ENCODE measurements at places on chromosomes 12 and 14. TPM values are rescaled to one million over a fixed set of nuclear protein-coding genes. Genes with fewer than 3 reads are reported as not detected.

DNA sequence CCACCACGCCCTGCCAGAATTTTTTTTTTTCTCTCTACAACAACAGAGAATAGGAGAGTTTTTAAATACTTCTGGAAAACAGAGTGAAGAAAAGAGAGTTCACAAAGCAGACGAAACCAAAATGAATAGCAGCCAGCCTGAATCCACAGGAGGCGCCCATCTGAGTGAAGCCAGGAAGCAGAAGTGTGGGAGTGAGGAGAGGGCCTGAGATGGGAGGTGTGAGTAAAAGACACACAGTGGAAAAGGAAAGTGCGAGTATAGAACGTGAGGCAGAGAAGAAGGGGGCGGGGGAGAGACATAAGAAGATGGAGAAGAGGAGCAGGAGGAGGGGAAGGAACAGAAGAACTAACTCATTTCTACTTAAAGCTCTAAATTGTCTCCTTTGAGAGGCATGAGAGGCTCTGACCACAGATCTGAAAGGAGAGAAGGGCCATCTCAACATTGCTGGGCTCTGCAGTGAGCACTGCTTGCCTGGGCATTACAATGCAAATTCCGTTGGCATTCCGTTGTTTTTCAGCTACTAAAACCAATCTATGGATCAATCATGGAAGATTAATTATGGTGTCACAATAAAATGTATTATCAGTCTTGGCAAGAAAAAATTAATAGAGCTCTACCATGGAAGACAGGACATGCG lies 140.1 kb upstream of the CPSF6 start:
- no peak for DNase-seq

GRCh38 chr14:75224561-75224960 lies 48.1 kb upstream of the TMED10 start:
- DNase-seq: no peak

CD163L1 gene
- total RNA-seq: not detected

DNA sequence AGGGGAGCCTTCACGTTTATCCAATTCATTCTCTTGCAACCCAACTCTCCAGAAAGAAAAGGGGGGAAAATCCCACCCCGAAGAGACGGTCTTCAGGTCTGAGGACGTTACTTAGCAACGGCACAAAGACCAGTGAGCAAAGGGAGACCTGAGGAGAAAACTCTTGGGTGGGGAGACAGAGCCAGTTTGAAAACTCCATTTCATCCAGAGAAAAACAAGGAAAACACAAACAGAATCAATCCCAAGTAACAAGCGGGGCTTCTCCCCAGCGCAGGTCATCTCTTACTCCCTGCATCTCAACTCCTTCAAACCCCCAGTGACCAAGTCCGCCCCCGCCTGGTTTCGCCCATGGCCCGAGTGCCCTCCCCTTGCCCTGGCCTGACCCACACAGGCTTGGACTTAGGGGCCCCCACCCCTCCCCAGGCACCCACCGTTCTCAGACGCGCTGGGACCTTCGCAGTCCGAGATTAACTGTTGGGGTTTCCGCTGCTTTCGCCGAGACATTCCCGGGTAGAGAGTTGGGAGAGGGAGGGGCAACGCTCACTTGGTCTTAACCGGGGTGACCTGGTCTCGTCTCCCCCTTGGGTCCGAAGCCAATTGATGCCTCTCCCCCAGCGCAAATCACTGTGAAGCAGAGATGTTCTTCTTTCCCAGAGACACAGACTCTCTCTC lies 10.4 kb upstream of the SALL2 start:
- DNase-seq: no peak

SIX4 gene
- 3.9 TPM for total RNA-seq

CCND2 gene
- 1.2 TPM for total RNA-seq

GRCh38 chr12:53219292-53219955 lies 12.4 kb upstream of the ITGB7 start:
- peak; percentile 47 for DNase-seq

DNA sequence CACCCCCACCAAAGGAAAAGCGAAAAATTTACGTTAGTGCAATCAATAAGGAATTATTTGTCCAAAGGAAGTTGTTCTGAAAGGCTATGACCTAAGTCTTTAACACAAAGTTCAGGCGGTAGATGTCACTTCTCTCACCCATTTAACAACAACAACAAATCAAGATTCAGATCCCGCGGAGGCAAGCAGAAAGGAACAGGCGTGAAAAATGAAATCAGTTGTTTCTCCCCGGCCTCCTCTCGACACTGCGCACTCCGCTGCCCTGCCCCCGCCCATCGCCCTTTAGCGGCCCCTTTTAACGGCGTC lies 1.4 kb downstream of the DENND5B start:
- DNase-seq: no peak

DNA sequence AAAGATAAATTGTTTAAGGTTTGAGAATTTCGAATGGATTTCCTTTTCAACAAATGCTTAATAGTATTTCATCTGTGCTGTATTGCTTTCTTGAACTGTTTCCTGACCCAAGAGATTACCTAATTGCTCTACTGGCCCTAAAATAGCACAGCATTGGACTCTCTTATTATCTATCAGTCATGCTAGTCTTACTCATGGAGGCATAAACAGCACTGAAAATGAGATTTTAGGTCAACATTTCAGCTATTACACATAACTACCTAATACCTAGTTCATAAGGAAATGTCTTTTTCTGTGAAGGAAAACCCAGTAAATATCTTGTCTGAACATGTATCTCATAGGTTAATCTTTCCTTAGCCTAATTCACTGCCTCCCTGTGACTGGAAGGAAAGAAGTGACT lies 4.3 kb upstream of the ABCD2 start:
- no peak for DNase-seq

ASCL1 gene
- 0.29 TPM for total RNA-seq

ARHGDIB gene
- 0.63 TPM for total RNA-seq

- no peak for DNase-seq
Observed at GRCh38 chr12:20483776-20484175, 115.4 kb downstream of the PDE3A start.

DNA sequence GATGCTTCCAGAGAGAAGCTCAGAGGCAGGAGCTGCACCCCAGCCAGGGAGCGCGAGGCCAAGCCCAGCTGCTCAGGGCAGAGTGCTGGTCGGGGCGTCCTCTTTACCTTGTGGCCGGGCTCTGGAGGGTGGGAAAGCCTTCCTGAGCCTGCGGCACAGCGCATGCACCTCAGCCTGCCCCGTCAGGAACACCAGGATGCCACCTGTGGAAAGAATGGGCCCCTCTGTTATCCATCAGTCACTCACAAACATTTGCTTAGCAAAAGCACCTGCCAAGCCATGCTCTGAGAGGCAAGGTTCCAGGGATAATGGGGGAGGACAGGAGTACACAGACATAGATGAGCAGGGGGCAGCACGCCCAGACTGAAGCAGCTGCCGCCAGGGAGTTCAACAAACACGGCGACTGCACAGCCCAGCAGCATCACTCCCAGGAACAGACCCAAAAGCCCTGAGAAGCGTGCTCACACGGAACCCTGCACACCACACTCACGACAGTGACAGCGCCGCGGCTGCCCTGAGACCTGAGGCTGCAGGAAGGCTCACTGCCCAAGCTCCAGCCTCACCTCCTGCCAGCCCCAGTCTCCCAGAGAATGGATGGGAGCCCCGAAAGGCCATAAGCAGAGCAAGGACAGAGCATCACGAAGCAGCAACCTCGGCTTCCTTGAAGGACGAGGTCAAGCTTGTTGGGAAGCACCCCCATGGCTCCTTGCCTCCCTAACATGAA lies 21.8 kb downstream of the DHX37 start:
- DNase-seq: no peak

KRT79 gene
- not detected for total RNA-seq

GRCh38 chr12:8035440-8036010 lies 3.0 kb downstream of the FOXJ2 start:
- no peak for DNase-seq

GRCh38 chr14:44736326-44736725 lies 225.4 kb downstream of the KLHL28 start:
- no peak for DNase-seq

DNA sequence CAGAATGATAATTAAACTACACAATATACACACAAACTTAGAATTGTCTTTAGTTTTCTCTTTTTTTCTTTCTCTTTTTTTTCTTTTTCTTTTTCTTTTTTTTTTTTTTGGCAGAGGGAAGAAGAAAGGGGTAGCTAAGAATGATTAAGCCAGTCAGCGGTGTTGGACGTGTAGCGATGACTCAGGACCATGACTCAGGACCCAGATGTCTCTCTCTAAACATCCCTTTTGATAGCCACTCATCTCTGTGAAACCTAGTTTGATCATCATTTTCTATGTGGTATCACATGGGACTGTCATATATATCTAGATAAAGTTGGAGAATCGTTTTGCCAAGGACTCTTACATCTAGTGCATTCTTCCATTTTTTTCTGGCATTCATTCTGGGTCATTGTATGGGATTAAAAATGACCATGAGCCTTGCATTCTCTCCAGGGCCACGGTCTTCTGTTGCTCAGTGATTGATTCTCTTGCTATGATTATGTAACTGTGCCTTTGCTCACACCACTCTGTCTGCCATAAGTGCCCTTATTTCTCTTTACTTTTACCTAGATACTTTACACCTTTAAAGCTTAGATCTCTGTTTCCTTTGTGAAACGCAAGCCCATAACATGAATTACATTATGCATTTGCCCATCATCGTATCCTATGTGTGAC lies 26.6 kb upstream of the NRXN3 start:
- DNase-seq: no peak

GRCh38 chr14:28751467-28752058 lies 15.0 kb upstream of the FOXG1 start:
- peak; percentile 72 for DNase-seq

DNA sequence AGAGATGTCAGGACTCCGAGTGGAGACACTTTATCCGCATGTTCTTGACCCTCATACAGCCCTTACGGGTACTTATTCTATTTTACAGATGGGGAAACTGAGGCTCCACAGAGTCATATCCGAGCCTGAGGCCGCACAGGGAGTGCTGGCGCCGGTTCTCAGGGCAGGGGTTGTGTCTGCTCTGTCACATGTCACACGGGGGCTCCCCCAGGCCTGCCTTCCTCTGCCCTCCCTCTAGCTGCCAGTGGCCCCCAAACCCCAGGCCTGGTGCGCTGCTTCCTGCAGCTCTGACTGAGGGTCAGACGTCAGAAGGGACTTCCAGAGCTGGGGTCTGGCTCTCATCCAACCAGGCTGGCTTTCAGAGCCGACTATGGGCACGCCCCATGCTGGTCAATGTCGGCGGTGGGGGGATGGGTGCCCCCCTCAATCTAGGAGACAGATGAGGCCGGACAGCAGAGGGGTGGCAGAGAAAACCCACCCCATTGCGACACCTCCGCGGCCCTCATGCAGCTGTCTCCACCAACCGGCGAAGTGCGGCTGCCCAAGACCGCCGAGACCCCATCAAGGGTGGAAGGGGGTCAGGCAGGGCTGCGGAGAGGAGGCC lies 811 bp upstream of the INF2 start:
- DNase-seq: no peak

DNA sequence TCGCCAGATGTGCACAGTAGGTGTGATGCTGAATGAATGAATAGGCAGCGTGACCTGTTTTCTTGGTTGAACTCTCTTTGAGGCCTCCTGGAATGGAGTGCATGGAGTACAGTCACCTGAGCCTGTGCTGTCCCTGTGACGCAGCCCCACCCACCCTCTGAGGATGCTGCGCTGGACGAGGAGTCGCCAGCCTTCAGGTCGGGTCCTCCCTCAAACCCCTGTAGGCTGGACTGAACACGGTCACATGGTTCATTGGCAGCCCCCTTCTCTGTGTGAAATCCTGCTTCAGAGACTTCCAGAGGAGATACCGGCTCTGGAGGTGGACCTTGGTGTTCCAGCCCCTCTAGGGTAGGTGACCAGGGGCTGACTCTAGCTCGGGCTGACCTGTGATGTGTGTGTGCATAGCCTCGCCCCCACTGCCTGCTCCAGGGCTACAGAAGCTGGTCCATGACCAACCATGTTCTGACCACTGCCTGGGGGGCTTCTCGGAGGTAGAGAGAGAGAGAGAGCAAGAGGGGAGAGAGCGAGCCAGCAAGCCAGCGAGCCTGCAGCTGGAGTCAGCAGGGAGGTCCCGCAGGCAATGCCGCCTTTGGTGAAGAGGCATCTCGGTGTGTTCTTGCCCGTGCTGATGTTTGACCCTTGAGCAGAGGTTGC lies 158.0 kb upstream of the RTL1 start:
- DNase-seq: no peak

TSPAN19 gene
- total RNA-seq: 0.69 TPM

GRCh38 chr12:92511786-92512185 lies 191.0 kb upstream of the PLEKHG7 start:
- no peak for DNase-seq

DNA sequence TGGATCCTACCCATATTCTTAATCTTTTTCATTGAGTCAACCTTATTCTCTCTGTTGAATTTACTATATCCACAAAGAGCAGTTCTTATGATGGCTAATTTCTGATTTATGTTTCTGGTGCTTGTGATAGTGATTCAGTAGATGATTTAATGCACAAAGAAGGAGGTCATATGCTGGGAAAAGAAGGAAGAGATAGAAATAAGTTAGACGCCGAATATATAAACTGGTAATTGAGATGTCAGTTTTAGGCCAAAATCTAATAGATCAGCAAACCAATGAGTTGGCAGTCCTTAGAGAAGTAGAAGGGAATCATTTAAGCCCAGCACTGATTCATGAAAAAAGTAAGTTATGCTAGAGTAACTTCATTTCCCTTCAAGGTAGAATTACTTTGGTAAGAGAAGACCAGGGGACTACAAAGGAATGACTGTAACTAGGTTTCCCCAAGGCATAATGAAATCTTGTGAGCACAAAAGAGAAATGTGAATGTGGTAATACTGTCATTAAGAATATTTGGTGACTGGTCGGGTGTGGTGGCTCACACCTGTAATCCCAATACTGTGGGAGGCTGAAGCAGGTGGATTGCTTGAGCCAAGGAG lies 132.4 kb downstream of the TGFB3 start:
- DNase-seq: no peak

GRCh38 chr12:76720068-76720467 lies 43.8 kb upstream of the ZDHHC17 start:
- no peak for DNase-seq

DNA sequence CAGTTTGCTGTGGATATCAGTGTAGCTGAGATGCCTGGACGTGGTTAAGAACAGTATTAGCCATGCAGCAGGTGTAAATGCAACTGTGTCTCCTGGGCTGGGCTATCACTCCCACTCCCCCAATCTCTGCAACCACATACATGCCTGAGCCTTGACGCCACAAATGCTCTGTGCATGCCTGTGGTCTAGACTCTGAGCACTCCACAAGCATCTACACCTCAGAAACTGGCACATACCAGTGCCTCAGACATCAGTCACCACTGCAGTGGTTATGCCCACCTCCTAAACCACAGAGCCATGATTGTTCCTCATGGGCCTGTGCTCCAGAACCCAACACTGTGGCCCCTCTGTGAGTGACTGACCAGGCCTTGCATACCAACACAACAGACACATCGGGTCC lies 226.8 kb upstream of the ALG10 start:
- DNase-seq: no peak

GLS2 gene
- total RNA-seq: not detected

GRCh38 chr12:15829255-15829654 lies 40.1 kb upstream of the EPS8 start:
- no peak for DNase-seq

IL23A gene
- total RNA-seq: 0.34 TPM

OR4E2 gene
- not detected for total RNA-seq

GRCh38 chr12:111155020-111155419 lies 213.9 kb downstream of the PHETA1 start:
- DNase-seq: no peak
